Left lobe of liver (tissue), 2 donors: ENCODE measurements at places on chromosomes 7 and 10. TPM values are rescaled to one million over a fixed set of nuclear protein-coding genes. Genes with fewer than 3 reads are reported as not detected.

Gene PVRIG
- 0.50 TPM for total RNA-seq

Gene PIK3AP1
- total RNA-seq, result 35.7 TPM

Gene CHAT
- not detected for total RNA-seq

Gene ARF5
- 51.9 TPM for total RNA-seq

Gene NUTM2A
- 1.1 TPM for total RNA-seq

DNA sequence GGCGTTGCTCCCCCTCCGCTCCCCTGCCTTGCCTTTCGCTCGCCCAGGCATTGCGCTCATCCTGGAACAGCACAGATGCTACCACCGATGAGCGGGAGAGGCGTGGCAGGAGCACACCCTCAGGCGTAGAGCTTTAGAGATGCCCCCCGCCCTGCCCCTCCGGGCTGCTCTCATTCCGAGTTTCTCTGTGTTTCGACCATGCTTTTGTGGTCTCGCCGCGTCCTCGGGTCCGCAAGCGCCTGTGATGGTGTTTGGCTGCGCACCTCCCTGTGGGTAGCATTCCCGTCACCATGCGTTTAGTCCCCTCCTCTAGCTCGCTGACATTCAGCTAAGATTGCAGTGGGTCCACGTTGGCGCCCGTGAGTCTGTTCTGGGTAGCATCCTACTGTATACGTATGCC, 18.7 kb downstream of the NOM1 start:
- no peak for DNase-seq

DNA sequence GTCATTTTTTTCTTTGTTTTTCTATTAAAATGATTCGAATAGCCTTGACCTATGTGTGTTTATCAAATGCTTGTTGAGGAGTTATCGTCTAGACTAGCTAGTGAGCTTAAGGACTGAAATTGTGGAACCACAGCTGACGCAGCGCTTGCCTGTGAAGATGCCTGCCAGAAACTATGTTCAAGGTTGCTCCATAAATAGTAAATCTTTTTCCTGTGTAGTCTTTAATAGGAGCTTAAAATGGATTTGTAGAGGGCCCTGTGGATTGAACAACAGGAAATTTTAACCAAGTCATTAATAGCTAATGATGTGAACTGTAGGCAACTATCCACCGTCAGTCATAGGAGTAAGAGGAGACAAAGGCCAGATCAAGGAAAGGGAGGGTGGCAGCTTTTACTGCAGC, 145.1 kb downstream of the GNAI1 start:
- no peak for DNase-seq

GRCh38 chr10:67141300-67141699, 215.5 kb downstream of the LRRTM3 start:
- no peak for DNase-seq

- no peak for DNase-seq
Observed at GRCh38 chr7:11650030-11650429, 182.0 kb downstream of the THSD7A start.
